ENCODE measurements at places on chromosomes 11 and 22.

DNA sequence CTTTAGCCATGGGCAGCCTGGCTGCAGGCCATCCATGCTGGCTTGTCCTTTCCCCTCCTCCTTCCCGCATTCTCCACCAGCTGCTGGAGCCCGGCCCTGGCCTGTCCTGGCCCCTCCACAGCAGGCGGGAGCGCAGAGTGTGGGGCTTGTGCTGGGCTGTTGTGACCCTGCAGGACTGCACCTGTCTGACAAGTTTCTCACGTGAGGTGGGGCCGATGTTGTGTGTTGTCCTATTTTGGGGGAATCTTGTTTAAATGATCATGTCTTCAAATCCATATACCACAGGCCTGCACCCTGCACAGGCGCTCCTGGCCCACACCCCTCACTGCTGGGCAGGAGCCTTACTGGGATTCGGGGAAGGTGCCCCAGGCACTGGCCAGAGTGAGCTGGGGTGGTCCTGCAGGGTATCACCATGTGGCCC lies 30.4 kb downstream of the TBC1D22A start:
- DNase-seq = no peak

- no peak for DNase-seq
These were observed 20.8 kb upstream of the PICALM start for GRCh38 chr11:86089659-86090058.

DNA sequence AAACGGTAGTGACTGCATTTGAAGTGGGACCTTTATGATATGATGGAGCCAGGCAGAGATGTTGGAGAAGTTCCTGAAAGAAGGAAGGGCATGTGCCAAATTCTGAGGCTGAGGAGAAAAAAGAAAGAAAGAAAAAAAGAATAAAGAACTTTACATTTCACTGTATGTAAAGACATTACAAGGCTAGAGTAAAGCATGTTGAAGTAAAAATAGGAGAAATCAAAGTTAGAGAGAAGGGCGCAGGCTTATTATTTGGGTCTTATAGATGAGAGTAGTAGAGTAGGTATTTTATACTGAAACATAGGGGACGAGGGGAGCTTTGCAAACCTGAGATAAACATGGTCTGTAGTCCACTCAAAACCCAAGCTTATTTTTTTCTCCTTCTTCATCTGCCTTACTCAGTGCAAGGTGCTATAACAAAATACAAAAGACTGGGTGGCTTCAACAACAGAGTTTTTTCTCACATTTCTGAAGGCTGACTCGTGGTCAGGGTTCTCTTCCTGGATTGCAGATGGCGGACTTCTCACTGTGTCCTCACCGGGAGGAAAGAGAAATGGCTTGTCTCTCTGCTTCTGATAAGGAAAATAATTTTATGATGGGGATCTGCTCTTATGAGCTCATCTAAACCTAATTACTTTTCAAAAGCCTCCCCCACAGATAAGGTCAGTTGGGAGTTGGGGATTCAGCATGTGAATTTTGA lies 2.7 kb downstream of the HBG1 start:
- no peak for DNase-seq

DNA sequence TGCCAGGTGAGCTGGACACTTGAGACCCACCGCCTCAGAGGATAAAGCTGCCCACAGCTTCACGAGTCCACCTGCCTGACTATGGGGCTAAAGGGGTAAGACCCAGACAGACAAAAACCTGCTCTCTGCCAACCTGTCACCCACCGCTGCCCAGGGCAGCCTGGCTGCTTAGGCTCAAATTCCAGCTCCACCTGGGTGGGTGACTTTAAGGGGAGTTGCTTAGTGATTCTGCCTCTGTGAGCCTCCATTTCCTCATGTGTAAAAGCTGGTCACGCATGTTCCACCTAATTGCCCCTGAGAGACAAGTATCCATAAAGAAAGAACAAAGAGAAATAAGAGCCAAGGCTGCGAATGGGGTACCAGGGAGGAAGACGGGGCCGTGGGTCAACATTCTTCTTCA lies 3.7 kb upstream of the CASTOR1 start:
- no peak for DNase-seq

- DNase-seq = no peak
These were observed 28.3 kb upstream of the SOX10 start for GRCh38 chr22:38012604-38013072.

- DNase-seq = no peak
These were observed 1.5 kb downstream of the UPB1 start for GRCh38 chr22:24496661-24497060.

DNA sequence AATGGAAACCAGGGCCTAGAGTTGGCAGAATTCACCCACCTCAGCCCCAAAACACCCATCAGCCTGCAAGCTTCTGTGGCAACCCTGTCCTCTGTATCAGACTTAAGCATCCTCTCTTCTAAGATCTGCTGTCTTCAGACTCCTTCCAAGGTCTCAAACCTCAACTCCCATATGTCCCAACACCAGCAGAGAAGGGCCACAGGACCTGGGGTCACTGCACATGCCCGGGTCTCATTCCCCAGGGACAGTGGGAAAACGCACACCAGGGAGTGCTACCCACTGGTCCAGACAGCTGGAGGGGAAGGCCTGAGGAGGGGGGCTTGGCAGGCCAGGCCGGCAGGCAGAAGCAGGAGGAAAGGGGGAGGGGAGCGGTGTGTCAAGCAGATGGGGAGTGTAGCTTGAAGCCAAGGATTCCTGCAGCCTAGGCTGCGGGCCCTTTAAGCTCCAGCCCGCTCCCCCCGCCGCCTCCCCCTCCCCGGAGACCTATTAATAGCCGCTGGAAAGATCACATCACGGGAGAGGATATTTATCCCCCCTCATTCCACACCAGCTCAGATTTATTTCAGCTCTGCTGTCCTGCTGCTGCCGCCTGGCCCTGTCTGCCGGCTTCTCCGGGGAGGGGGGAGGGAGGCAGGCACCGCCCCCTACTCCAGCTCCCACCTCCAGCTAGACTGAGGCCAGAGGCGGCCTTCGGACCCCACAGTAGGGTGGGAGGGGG lies 16.7 kb downstream of the BCL9L start:
- no peak for DNase-seq

DNA sequence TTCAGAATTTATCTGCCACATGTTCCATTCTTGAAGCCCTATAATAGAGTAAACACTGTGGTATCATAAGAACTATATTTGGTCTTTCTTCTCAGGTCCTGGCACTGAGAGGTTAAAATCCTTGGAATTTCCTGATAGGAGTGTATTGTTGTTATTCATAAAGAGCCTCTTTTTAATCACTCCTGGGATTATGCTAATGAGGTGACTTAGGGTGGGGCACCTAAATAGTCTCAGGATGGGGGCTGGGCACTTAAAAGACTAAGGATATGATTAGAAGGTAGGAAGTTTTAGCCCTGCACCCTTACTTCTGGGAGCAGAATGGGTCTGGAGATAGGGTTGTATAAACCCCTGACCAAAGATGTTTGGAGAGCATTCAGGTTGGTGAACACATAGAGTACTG lies 755.2 kb upstream of the TENM4 start:
- DNase-seq = no peak

GRCh38 chr11:131354251-131354701 lies 16.1 kb upstream of the NTM start:
- DNase-seq = no peak

DNA sequence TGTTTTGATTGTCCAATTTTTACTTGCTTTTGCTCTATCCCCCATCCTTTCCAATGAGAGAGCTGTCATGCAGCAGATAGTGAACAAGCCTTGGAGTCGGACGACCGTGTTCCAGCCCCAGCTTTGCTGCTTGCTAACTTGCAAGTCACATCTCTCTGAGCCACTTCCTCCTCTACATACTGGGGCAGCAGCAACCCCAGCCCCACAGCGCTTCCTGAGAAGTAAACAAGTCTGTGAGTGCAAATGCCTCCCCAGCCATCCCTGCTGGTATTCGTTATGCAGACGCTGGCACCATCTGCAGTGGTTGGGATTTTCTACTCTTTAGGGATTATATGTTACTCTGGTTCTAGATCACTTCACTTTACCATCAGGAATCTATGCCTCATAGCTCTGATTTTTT lies 35.0 kb downstream of the TPBGL start:
- DNase-seq = no peak

- no peak for DNase-seq
These were observed 734.3 kb upstream of the ARHGAP42 start for GRCh38 chr11:99952816-99953215.

- DNase-seq = no peak
These were observed 50.5 kb downstream of the NNMT start for GRCh38 chr11:114346709-114347141.

DNA sequence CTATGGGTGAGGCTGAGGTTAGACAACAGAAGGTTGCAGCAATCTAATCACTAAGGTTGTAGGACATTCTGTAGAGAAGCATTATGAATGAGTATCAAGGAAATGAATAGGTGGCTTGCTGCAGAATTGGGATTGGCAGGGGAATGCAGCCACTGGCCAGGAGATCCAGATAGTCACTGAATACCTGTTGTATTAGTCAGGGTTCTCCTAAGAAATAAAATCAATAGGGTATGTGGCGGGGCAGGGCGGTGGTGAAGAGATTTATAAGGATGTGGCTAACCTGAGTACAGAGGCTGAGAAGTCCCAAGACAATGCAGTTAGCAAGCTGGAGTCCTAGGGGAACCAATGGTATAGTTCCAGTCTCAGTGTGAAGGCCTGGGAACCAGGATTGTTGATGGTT lies 163.0 kb downstream of the SPON1 start:
- no peak for DNase-seq

- DNase-seq = no peak
These were observed 478.5 kb upstream of the CCDC90B start for GRCh38 chr11:83764643-83765042.

- no peak for DNase-seq
These were observed 889.4 kb upstream of the TENM4 start for GRCh38 chr11:80330264-80330663.

GRCh38 chr11:9645881-9646280 lies 18.0 kb upstream of the SWAP70 start:
- DNase-seq = no peak

- DNase-seq = no peak
These were observed 3.4 kb downstream of the ROBO3 start for GRCh38 chr11:124868331-124869274.

DNA sequence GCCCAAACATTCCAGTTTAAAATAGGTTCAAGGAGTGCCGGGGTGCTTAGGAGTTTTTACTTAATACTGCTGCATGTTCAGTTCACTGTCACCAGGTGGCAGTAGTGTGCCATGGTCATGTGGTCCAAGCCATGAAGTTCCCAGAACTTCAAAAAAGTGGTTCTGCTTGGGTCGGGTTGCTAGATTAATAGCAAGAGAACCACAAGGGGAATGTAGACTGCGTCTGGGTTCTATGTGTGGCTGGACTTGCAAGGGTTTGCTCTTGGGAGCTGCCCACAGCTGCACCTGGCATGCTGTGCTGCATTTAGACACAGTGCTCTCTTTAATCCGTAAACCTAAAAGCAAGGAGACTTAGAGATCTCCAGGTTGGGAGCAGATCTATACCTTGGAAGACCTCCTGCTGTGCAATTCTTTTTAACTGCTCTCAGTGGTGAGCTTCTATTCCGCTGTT lies 6.5 kb upstream of the SPON1 start:
- DNase-seq = peak; percentile 20

DNA sequence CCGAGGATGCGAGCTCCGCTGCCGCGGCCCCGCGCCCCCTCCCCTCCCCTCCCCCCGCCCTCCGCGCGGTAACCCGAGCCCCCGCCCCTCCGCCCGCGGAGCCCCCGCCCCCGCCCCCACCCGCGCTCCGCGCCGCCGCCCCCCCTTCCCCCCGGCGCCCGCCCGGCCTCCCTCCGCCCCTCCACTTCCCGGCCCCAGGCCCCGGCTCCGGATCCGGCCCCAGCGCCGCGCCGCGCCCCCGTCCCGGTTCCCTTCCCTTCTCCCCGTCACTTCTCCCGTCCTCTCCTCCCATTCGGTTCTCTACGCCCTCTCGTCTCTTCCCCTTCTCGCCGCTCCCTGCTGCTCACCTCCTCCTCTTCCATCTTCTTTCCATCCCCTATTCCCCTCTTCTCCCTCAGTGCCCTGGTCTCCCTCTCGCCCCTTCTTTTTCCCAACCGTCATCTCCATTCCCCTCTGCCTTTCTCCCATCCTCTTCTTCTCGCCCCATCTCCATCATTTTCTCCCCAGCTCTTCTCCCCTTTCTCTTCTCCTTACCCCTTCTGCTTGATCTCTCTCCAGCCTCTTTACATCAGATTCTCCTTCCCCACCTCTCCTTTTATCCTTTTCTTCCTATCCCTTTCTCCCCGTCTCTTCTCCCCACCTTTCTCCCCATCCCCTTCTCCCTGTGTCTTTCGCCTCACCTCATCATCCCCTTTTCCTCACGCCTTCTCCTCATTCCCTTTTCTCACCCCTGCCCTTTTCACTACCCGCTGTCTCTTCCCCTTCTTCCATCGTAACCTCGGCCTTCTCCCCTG lies at the start of gene DCHS1:
DCHS1 (minus strand) TSS at position 20 of the 794 bp plus-strand sequence. CDS start 14,196 bp downstream, outside the sequence.
- peak; percentile 37 for DNase-seq

DNA sequence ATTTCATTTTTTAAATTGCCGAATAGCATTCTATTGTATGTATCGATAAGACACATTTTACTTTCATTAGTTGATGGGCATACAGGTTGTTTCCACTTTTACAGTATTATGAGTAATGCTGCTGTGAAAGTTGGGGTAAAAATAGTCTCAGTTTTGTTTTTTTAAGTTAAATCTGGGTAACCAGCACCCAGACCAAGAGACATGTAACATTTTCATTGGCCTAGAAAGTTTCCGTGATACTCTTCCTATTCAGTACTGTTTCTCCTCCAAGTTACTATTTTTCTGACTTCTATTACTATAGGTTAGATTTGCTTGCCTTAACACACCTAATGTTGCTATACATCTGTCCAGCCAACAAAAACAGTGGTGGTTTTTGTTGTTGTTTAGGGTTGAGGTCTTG lies 12.3 kb downstream of the IPO7 start:
- peak; percentile 42 for DNase-seq

GRCh38 chr11:131186629-131187101 lies 183.8 kb upstream of the NTM start:
- no peak for DNase-seq

DNA sequence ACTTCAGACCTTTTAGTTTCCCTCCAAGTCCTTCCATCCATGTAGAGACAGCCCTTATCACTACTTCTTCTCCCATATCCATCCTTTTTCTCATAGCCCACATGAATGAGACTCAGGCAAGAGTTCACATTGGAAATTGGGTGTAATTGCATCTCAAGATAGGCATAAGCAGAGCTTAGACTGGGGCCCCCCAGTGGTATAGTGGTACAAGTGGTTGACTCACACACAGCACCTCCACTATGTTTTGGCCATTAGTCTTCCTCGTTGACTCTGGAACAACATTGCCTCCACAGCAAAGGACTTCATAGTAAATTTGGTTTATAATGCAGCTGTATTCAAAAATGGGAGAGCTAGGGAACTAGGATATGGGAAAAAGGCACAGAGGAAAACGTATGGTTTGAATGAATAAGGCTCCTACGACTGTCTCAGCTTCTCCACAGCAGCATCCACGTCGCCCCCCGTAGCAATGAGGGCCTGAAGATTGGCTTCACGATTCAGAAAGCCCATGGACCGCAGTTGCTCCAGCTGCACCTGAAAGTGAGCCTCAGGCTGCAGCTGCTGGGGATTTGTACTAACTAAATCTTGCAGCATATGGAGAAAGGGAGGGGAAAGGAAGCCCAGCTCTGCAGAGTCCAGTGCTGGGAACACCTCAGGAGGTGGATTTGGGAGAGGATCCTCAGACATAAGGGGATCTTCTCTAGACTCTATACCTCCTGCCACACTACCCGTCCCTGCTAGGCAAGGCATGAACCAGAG lies 2.4 kb downstream of the UBQLN3 start:
- DNase-seq = no peak

- no peak for DNase-seq
These were observed 702.6 kb downstream of the KCNA4 start for GRCh38 chr11:29314211-29314610.

GRCh38 chr22:25697181-25697664 lies 44.8 kb upstream of the MYO18B start:
- DNase-seq = no peak
